ENCODE measurements at places on chromosomes 1 and 21. TPM values are rescaled to one million over a fixed set of nuclear protein-coding genes. Genes with fewer than 3 reads are reported as not detected.

The MXRA8 gene
- 196 TPM for total RNA-seq

The KIRREL1 gene
- 89.1 TPM for total RNA-seq

The CLDN14 gene
- total RNA-seq: 0.96 TPM

The RPTN gene
- total RNA-seq: 1.7 TPM

The SLC5A9 gene
- 1.9 TPM for total RNA-seq

The TAL1 gene
- 3.1 TPM for total RNA-seq

The AVPR1B gene
- total RNA-seq: 0.72 TPM

The TMCO4 gene
- total RNA-seq: 4.1 TPM

The PRELP gene
- total RNA-seq: 7.0 TPM

The SPTA1 gene
- 3.9 TPM for total RNA-seq

The EXTL2 gene
- total RNA-seq: 16.4 TPM

The OLFML2B gene
- total RNA-seq: 15.4 TPM

The FCRLB gene
- not detected for total RNA-seq

The SVBP gene
- total RNA-seq: 38.3 TPM

The GREM2 gene
- 4.8 TPM for total RNA-seq

The OR6K3 gene
- total RNA-seq: 6.3 TPM

The ZNF669 gene
- total RNA-seq: 4.8 TPM

The TFAP2E gene
- not detected for total RNA-seq

The RUNX3 gene
- 0.72 TPM for total RNA-seq

The PLA2G4A gene
- total RNA-seq: 17.8 TPM

The SLAMF8 gene
- total RNA-seq: 4.3 TPM

The CNKSR1 gene
- not detected for total RNA-seq
